Small intestine (tissue), 16 donors: ENCODE measurements at places on chromosomes 5 and 9.

DNA sequence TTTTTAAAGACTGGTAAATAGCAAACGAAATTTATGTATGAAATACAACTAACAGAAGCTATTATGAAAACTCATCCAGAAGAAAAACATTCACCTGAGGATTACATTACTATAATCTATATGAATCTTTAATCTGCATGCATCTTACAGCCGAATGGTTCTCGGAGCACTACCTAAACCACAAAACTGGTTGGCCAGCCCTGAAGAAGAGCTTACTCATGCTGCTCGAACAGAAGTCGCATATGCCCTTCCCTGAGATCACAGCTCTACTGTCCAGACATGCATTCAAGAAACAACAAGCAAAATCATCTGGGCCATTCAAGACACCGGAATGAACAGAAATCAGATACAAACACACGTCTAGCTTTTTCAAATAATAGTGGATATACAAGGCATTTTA is 931.0 kb upstream of the DMAC1 start:
- no peak for DNase-seq
- H3K27me3 ChIP-seq, result no peaks in the 10 kb centered on the region
- H3K4me3 ChIP-seq, result no peak overlapping the region
- no peaks in the 10 kb centered on the region for H3K36me3 ChIP-seq
- no peak overlapping the region for H3K27ac ChIP-seq
- no peaks in the 10 kb centered on the region for H3K4me1 ChIP-seq

DNA sequence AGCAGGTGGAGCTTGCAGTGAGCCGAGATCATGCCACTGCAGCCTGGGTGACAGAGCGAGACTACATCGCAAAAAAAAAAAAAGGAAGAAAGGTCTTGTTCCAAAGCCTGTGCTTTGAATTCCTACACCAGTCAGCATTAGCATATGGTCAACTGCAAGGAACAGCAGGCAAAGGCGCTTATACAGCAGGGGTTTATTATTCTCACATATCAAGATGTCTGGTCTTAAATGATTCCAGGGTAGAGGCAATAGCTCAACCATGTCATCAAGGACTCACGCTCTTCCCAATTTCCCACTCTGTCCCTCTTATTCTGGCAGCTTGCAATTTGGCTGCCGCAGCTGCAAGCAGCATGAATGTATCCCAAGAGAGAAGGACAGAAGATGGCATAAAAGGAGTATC is 28.6 kb upstream of the HRH2 start:
- no peak overlapping the region for H3K4me3 ChIP-seq
- no peaks in the 10 kb centered on the region for H3K4me1 ChIP-seq
- no peaks in the 10 kb centered on the region for H3K27me3 ChIP-seq

GRCh38 chr9:414595-414994 is 199.9 kb downstream of the DOCK8 start:
- H3K27me3 ChIP-seq, result no peaks in the 10 kb centered on the region
- no peak overlapping the region for H3K27ac ChIP-seq
- H3K4me3 ChIP-seq, result no peak overlapping the region
- DNase-seq, result no peak
- no peaks in the 10 kb centered on the region for H3K4me1 ChIP-seq
- H3K36me3 ChIP-seq, result no peaks in the 10 kb centered on the region

GRCh38 chr9:113537229-113537810 is 73.8 kb downstream of the RGS3 start:
- H3K27me3 ChIP-seq, result no peaks in the 10 kb centered on the region
- no peak for DNase-seq
- no peak overlapping the region for H3K4me3 ChIP-seq
- peaks cover 4% of the 10 kb centered on the region for H3K36me3 ChIP-seq

DNA sequence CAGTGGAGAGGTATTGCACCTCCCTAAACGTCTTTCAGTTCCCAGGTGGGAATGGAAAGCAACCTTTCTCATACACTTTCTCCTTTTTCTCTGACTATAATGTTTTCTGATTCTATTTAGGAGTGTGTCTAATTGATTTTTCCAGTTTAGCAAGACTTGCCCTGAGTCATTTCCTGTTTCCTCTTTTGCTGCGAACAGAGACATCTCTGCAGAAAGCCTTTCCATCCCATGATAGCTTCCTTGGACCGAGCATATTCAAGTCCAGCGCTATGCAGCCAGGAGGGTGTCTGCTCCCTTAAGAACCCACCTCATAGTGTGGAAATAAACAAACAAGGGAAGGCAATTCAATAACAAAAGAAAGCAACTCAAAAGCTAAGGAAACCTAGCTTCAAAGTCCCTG is 60.0 kb upstream of the CDH6 start:
- no peaks in the 10 kb centered on the region for H3K4me1 ChIP-seq
- H3K36me3 ChIP-seq, result no peaks in the 10 kb centered on the region
- DNase-seq, result no peak
- no peaks in the 10 kb centered on the region for H3K27me3 ChIP-seq
- H3K27ac ChIP-seq, result no peak overlapping the region
- no peak overlapping the region for H3K4me3 ChIP-seq

DNA sequence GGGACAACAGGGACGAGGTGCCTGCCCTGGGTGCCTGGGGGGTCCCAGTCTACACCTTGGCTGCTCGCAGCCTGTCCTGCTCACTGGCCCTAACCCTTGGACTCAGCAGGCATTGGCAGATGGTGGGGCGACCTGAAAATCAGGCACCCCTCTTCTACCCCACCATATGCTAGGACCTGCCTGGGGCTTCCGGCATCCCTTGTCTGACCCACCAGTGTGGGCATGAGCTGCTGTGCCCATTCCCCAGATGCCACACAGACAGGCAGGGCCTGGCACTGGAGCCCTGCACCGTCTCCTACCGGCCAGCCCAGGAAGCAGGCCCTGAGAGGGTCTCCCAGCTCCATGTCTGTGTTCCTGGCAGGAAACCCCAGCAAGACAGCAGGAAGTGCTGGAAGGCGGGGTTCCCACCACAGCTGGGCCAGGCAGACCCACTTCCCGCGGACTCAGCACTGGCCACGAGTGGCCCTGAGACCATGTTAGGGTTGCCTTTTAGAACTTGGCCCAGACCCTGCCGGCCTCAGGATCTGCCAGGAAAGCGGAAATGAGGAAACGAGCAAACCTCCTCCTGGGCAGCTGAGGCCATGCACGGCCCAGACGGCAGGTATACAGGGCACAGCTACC is 3.1 kb downstream of the NINJ1 start:
- peak overlapping the region; percentile 9 for H3K27ac ChIP-seq
- no peak for DNase-seq
- H3K4me1 ChIP-seq, result peaks cover 7% of the 10 kb centered on the region

- no peak overlapping the region for H3K4me3 ChIP-seq
- H3K4me1 ChIP-seq, result no peaks in the 10 kb centered on the region
Observed at GRCh38 chr5:994821-995220, 13.8 kb upstream of the NKD2 start.

- peaks cover 19% of the 10 kb centered on the region for H3K36me3 ChIP-seq
- no peaks in the 10 kb centered on the region for H3K27me3 ChIP-seq
- H3K4me3 ChIP-seq, result no peak overlapping the region
- H3K4me1 ChIP-seq, result no peaks in the 10 kb centered on the region
- DNase-seq, result no peak
Observed at GRCh38 chr9:130872093-130872492, 24.5 kb downstream of the QRFP start.

- peaks cover 4% of the 10 kb centered on the region for H3K4me1 ChIP-seq
- H3K27me3 ChIP-seq, result no peaks in the 10 kb centered on the region
- DNase-seq, result no peak
- H3K4me3 ChIP-seq, result no peak overlapping the region
- no peak overlapping the region for H3K27ac ChIP-seq
Observed at GRCh38 chr5:16869821-16870796, 66.0 kb downstream of the MYO10 start.

GRCh38 chr5:75192804-75193203 is 43.9 kb downstream of the ANKRD31 start:
- no peak overlapping the region for H3K4me3 ChIP-seq
- no peaks in the 10 kb centered on the region for H3K27me3 ChIP-seq
- H3K27ac ChIP-seq, result no peak overlapping the region
- no peaks in the 10 kb centered on the region for H3K4me1 ChIP-seq
- H3K36me3 ChIP-seq, result no peaks in the 10 kb centered on the region

GRCh38 chr9:24961762-24962161 is 416.1 kb upstream of the IZUMO3 start:
- no peak for DNase-seq
- no peaks in the 10 kb centered on the region for H3K4me1 ChIP-seq
- no peaks in the 10 kb centered on the region for H3K36me3 ChIP-seq
- no peaks in the 10 kb centered on the region for H3K27me3 ChIP-seq

GRCh38 chr5:119879446-119879845 is 250.1 kb downstream of the FAM170A start:
- H3K4me1 ChIP-seq, result no peaks in the 10 kb centered on the region
- H3K27ac ChIP-seq, result no peak overlapping the region
- DNase-seq, result no peak

DNA sequence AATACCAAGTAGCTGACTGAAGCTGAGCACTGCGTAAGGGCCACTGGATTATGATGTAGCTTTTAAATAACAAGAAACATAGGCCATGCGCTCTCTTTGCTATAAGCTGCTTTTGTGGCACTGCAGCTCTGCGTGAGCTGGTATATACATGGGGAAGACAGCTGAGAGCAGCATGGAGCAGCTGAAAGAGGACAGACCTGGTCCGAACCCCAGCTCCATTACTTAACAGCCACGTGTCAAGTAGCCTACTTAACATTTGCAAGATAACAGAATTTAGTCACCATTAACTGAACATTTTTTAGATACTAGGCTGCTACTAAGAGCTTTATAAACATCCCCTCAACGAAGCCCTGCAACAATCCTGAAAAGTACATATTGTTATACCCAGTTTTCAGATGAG is 69.3 kb downstream of the PTPN3 start:
- no peak for DNase-seq
- H3K4me3 ChIP-seq, result no peak overlapping the region
- no peaks in the 10 kb centered on the region for H3K4me1 ChIP-seq

- no peak for DNase-seq
- no peak overlapping the region for H3K27ac ChIP-seq
- no peaks in the 10 kb centered on the region for H3K4me1 ChIP-seq
- H3K36me3 ChIP-seq, result no peaks in the 10 kb centered on the region
Observed at GRCh38 chr9:98263080-98263479, 7.6 kb upstream of the TBC1D2 start.

- H3K36me3 ChIP-seq, result no peaks in the 10 kb centered on the region
- no peaks in the 10 kb centered on the region for H3K4me1 ChIP-seq
- no peak overlapping the region for H3K4me3 ChIP-seq
- no peaks in the 10 kb centered on the region for H3K27me3 ChIP-seq
- no peak overlapping the region for H3K27ac ChIP-seq
- DNase-seq, result no peak
Observed at GRCh38 chr5:76517334-76517733, 105.9 kb downstream of the F2RL2 start.

- no peak overlapping the region for H3K27ac ChIP-seq
- no peaks in the 10 kb centered on the region for H3K27me3 ChIP-seq
- H3K36me3 ChIP-seq, result no peaks in the 10 kb centered on the region
Observed at GRCh38 chr9:27530915-27531755, 1.5 kb upstream of the MOB3B start.

DNA sequence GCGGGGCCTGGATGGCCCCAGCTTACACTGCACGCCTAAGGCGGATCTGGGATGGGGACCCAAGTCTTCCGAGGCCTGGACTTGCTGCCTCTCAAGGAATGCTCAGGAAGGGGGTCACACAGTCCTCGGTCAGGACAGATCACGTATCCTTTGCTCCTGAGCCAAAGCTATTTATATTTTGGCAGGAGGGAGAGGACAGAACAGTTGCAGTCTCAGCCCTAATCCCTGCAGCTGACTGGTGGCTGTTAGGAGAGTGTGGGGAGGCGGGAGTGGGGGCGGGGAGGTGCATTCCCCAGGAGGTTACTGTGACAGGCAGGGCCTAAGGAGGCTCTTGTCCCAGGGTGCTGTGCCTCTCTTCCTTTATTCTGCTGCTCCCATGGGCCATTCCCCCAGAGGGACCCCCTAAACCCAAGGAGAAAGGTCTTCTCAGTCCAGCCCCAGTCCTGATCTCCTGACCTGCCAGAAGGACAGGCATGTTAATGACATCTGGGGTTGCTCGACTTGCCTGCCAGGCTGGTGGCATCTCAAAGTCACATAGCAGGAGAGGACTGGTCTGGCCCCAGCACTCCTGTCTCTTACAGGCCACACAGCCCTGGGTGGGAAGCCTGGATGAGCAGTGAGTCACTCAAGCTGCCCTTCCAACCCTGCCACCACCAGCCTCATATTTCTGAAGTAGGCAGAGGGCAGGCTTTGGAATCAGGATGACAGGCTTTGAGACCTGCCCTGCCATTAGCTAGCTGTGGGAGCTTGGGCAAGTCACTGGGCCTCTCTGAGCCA is 51.9 kb downstream of the COL27A1 start:
- no peaks in the 10 kb centered on the region for H3K4me1 ChIP-seq
- H3K27me3 ChIP-seq, result no peaks in the 10 kb centered on the region
- peak; percentile 29 for DNase-seq
- no peaks in the 10 kb centered on the region for H3K36me3 ChIP-seq
- H3K4me3 ChIP-seq, result no peak overlapping the region

DNA sequence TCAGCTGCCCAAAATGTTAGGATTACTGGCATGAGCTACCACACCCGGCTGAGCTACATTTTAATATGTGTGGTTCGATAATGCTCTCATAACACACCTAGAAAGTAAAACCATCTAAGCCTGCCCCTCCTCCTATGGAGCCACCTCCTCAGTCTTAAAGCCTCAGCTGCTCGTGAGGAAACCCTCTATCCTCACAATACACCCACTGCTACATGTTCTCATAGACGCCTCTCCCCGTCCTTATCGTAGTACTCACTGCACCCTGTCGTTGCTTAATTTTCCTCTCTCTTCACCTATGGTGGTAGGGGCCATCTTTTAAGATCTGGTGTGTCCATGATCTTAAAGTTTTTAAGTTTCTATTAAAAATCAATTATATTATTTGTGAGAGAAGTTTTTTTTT is 72.9 kb downstream of the RCL1 start:
- H3K36me3 ChIP-seq, result no peaks in the 10 kb centered on the region
- H3K27me3 ChIP-seq, result no peaks in the 10 kb centered on the region
- no peak overlapping the region for H3K27ac ChIP-seq
- no peak overlapping the region for H3K4me3 ChIP-seq
- no peaks in the 10 kb centered on the region for H3K4me1 ChIP-seq

GRCh38 chr9:100216178-100216787 is 117.2 kb downstream of the INVS start:
- DNase-seq, result peak; percentile 67
- no peaks in the 10 kb centered on the region for H3K4me1 ChIP-seq
- no peaks in the 10 kb centered on the region for H3K36me3 ChIP-seq
- H3K27ac ChIP-seq, result no peak overlapping the region
- H3K4me3 ChIP-seq, result no peak overlapping the region
